ENCODE measurements at places on chromosomes 12 and 14.

- DNase-seq = no peak
Observed at GRCh38 chr14:96182546-96182945, 22.1 kb upstream of the BDKRB2 start.

- DNase-seq = no peak
Observed at GRCh38 chr12:101053203-101053602, 156.8 kb downstream of the SLC5A8 start.

GRCh38 chr12:90630006-90630405 lies 325.0 kb downstream of the CCER1 start:
- DNase-seq = no peak

DNA sequence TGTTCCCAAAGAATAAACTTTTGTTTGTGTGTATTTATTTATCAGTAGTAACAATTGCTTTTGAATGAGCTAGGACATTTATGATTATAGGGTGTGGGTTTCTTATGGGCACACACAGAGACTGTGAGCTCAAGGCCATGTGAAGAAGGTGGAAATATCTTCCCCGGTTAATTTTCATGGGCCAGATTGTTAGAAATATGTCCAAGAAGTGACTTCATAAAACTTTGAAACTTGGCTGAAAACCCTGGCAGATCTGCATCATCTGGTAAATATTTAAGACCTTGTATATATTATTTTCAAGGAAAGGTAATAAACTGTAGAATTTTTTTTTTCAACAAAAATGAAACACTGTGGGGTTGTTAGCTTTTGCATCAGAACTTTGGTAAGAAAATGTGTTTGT lies 53.5 kb upstream of the RNU6-8 start:
- DNase-seq = no peak

DNA sequence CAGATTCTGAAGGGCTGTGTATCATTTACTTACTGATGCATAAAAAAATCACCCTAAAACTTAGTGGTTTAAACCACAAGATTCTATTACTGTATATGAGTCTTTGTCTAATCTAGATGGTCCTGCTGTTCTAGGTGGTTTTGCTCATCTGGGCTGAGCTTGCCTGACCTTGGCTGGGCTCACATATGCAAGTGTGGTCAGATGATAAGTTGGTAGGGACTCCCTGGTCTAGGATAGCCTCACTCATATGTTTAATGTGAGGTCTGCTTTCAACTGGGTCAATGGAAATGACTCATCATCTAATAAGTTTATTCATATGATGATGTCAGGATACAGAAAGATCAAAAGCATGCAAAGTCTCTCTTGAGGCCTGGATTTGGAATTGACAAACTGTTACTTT lies 887.8 kb downstream of the TRHDE start:
- DNase-seq = no peak

- no peak for DNase-seq
Observed at GRCh38 chr12:9607716-9608115, at the start of gene KLRB1. Gene KLRB1, minus strand, starts transcription at chr12:9607916. Its CDS starts 77 bp downstream, at chr12:9607839.
